ENCODE measurements at places on chromosomes 3 and 15. TPM values are rescaled to one million over a fixed set of nuclear protein-coding genes. Genes with fewer than 3 reads are reported as not detected.

DNA sequence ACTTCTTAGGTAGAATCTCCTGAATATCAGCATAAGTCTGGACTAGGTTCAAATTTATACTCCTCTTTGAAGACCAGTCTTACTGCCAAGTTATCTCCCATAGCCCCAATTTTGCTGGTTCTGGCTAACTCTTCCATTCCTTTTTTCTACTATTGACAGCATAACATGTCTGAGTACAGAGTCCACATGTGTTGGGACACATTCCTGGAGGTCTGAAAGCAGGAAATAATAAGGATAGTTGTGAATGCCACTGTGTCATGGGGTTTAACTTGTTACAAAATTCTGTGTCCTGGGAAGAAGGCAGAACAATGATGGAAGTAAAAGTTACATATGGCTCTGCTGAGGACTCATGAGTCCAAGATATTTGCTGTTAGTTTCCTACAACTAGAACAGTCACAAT is 57.4 kb upstream of the ZBTB20 start:
- DNase-seq, result no peak

DNA sequence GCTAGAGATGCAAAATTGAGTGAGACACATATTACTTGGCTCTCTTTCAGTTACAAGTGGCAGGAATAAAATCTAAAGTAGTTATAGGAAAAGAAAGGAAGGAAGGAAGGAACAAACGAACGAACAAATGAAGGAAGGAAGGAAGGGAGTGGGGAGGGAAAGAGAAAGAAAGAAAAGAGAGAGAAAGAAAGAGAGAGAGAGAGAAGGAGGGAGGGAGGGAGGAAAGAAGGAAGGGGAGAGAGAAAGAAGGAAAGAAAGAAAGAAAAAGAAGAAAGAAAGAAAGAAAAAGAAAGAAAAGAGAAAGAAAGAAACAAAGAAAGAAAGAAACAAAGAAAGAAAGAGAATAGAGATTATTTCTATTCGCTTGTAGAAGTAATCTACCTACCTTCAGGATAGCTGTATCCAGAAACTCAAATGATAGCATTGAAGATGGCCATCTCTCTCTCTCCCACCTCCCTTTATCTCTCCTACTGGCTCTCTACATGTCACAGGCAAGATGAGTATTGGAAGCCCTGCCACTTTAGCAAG is 229.7 kb upstream of the TLE3 start:
- no peak for DNase-seq

- DNase-seq, result peak; percentile 34
These were observed 12.7 kb downstream of the ATP10A start for GRCh38 chr15:25850154-25851111.

GRCh38 chr15:56837273-56837672 is 81.2 kb upstream of the TCF12 start:
- no peak for DNase-seq

GRCh38 chr3:68866157-68866556 is 66.2 kb downstream of the TAFA4 start:
- DNase-seq, result no peak

- DNase-seq, result no peak
These were observed 290.4 kb upstream of the STT3B start for GRCh38 chr3:31242026-31242960.

GRCh38 chr3:8619548-8619947 is 25.1 kb downstream of the SSUH2 start:
- no peak for DNase-seq

GRCh38 chr3:45007091-45007490 is 19.0 kb upstream of the CLEC3B start:
- no peak for DNase-seq

GRCh38 chr3:4821975-4822374 is 157.3 kb upstream of the BHLHE40 start:
- no peak for DNase-seq

DNA sequence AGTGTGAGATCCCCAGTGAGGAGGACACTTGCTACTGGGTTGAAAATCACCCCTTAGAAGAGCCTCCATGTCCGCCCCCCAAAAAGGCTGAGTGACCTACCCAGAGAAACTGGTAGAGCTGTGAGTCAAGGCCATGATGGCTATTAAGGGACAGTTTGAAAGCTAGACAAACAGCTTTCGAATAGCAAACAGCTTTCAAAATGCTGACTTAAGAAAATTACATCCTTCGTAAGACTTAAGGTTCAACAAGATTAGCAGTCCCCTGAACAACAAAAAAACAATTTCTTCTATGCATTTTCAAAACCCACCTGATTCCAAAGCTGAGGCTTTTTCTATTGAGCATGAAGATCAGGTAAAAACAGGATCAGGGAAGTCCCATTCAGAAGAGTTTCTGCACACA is 269.7 kb upstream of the SOX2 start:
- DNase-seq, result no peak

EPHB1 gene
- total RNA-seq, result 0.05 TPM

PLA2G4D gene
- total RNA-seq, result not detected

DIS3L gene
- 33.3 TPM for total RNA-seq

BTLA gene
- total RNA-seq, result not detected

KNG1 gene
- total RNA-seq, result not detected

ERC2 gene
- 0.14 TPM for total RNA-seq

Measured in NCI-H460 (cell line).